Mononuclear cell (primary cell): ENCODE measurements at places on chromosomes 4 and X. TPM values are rescaled to one million over a fixed set of nuclear protein-coding genes. Genes with fewer than 3 reads are reported as not detected.

Gene RBM47
- 59.3 TPM for total RNA-seq

Gene TCEAL5
- 0.10 TPM for total RNA-seq

Gene PLS3
- total RNA-seq = 0.10 TPM

Gene MTMR8
- 4.7 TPM for total RNA-seq

Gene TAF7L
- total RNA-seq = not detected

Gene XK
- total RNA-seq = 3.6 TPM

Gene ARMCX1
- total RNA-seq = 1.9 TPM

Gene ARMCX4
- total RNA-seq = 5.4 TPM
